ENCODE measurements at places on chromosomes 5 and 9.

- no peak for DNase-seq
Observed at GRCh38 chr5:158979749-158980521, 119.8 kb downstream of the EBF1 start.

GRCh38 chr5:141954194-141954593 lies 3.8 kb downstream of the PCDH12 start:
- peak; percentile 41 for DNase-seq

DNA sequence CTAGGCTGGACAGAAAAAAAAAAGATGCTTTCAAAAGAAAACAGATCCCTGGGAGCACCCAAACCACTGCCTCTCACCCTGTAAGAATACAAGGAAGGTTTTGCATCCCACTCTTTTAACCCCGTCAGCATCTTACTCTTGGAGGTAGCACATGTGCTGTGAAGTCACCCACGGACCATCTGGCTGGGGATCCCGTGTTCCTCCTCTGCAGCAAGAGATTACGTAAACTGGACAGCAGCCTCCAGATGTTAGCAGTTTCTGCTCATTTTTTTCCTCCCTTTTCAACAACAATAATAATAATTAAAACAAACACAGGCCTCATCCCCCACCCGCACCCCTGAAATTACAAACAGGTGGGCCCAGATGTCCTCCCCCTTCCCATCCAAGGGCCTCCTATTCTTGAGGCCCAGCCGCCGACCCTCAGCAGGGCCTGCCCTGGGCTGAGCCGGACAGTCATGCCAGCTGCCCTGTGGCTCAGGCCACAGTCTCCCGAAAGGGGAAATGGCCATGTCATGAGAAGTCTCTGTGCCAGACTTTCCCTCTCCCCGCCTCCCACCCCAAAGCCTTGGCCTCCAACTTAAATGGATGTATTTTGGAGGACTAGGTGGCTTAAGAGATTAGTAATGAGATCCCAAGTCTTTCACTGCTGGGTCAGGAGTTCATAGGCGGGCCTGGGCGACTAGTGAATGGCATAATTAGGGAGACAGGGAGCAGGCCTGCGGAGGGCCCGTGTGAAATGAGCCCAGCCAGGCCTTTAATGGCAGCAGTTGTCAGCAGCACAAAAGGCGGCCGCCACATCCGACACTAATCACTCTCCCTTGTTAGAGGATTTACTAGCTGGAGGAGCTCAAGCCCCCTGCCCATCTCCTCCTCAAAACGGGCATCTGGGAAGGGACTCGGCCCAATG lies 165.1 kb downstream of the PAPPA start:
- no peak for DNase-seq

GRCh38 chr5:173328844-173329490 lies 753 bp upstream of the STC2 start:
- no peak for DNase-seq

- DNase-seq: no peak
Observed at GRCh38 chr5:6733411-6734242, 20.4 kb downstream of the TENT4A start.

- no peak for DNase-seq
Observed at GRCh38 chr9:129568560-129569501, 52.1 kb downstream of the C9orf50 start.

Data from OCI-LY7 (cell line).